Cardiac septum (tissue), 1 donor: ENCODE measurements at places on chromosomes 6 and 20. TPM values are rescaled to one million over a fixed set of nuclear protein-coding genes. Genes with fewer than 3 reads are reported as not detected.

Gene MTHFD1L
- total RNA-seq = 5.3 TPM

Gene C6orf163
- total RNA-seq = 4.5 TPM

Gene GPX5
- total RNA-seq = not detected

Gene SYTL3
- 5.7 TPM for total RNA-seq

Gene MYCT1
- 9.6 TPM for total RNA-seq

Gene TFAP2A
- total RNA-seq = 0.54 TPM

Gene CCN6
- not detected for total RNA-seq

Gene HTR1B
- total RNA-seq = 0.11 TPM

Gene LY6G6F
- not detected for total RNA-seq

Gene RIPPLY2
- total RNA-seq = not detected

Gene OLIG3
- not detected for total RNA-seq

Gene RAMACL
- 1.4 TPM for total RNA-seq

Gene RIMS4
- total RNA-seq = 0.27 TPM

Gene C20orf204
- total RNA-seq = 0.86 TPM

Gene VSTM2L
- 11.1 TPM for total RNA-seq

Gene GSTA2
- not detected for total RNA-seq

Gene KCNQ5
- not detected for total RNA-seq

Gene XKR7
- total RNA-seq = not detected

Gene TSHZ2
- 7.5 TPM for total RNA-seq

Gene POLR3F
- 7.2 TPM for total RNA-seq

Gene MCCD1
- total RNA-seq = not detected

Gene CALHM6
- 0.97 TPM for total RNA-seq

Gene FAM210B
- total RNA-seq = 41.5 TPM

Gene KCNK5
- total RNA-seq = 0.19 TPM

Gene FKBP5
- total RNA-seq = 29.7 TPM

Gene TMEM74B
- 2.7 TPM for total RNA-seq

Gene GHRH
- not detected for total RNA-seq

Gene ZNF165
- total RNA-seq = 0.13 TPM

Gene PDYN
- not detected for total RNA-seq

Gene TMEM63B
- 39.6 TPM for total RNA-seq

Gene FAM209B
- total RNA-seq = not detected

Gene C6orf132
- total RNA-seq = 1.3 TPM

Gene PGC
- total RNA-seq = not detected

Gene TCF15
- 4.8 TPM for total RNA-seq

Gene CTSZ
- 157 TPM for total RNA-seq

Gene WFDC10B
- total RNA-seq = not detected

Gene CD2AP
- total RNA-seq = 11.7 TPM

Gene PAK5
- total RNA-seq = not detected
